GM13976 (cell line): ENCODE measurements at places on chromosomes 4 and X.

GRCh38 chr4:78928835-78929234 lies 10.4 kb downstream of the PAQR3 start:
- DNase-seq: no peak

DNA sequence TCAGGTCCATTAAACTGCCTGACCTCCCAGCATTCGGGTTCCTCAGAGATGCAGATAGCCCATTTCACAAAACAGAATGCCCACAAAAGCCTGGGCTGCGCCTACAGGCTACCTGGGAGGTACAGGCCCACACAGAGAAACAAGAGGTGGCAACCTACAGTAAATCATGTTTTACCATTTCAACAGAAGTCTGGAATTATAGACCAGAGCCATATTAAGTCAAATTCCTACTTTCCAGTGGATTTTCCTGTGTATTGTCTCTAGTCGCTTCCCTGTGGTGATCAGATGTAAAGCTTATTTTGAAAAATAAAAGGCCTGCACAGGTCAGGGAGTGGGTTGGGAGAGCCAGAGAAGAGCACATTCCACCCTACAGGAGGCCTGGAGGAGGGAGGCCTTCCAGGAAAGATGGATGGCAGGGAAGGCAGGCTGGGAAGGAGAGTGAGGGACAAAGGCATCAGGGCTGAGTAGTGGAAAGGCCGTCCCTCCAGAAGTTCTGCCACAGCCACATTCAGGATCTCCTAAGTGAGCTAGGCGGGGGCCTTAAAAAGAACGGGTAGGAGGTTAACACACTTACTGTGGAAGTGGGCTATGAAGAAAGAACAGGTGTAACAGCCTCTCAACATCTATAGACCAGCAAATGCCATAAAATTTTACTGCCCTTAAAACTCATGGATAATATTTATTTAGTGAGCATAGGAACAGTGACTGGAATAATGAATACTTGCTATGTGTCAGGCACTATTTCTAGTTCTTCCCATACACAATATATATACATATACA lies 19.0 kb upstream of the USO1 start:
- DNase-seq: no peak

GRCh38 chr4:63607169-63607872 lies 801.9 kb downstream of the TECRL start:
- no peak for DNase-seq

DNA sequence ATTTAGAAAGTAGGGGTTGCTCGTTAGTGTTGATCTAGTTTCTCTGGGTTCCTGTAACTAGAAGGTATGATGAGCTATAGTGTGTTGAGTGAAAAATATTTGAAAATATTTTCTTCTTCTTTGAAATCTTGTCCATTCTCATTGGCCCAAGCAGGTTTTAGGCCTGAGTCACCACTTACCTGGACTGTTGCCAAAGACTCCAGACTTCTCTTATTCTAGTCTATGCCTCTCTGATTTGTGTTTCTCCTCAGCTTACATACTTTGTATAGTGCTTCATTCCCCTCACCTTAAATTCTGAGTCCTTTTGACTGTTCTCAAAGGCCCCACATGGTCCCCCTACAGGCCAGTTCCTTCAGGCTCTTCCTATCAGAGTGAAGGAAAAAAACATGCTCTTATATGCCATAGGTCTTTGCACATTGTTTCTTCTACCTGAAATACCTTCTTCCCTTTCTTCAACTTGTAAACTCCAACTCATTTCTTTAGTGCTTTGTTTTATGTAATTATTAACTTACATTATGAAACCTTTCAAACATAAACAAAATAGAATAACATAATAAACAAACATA lies 258.2 kb downstream of the PPP1R2C start:
- DNase-seq: no peak

DNA sequence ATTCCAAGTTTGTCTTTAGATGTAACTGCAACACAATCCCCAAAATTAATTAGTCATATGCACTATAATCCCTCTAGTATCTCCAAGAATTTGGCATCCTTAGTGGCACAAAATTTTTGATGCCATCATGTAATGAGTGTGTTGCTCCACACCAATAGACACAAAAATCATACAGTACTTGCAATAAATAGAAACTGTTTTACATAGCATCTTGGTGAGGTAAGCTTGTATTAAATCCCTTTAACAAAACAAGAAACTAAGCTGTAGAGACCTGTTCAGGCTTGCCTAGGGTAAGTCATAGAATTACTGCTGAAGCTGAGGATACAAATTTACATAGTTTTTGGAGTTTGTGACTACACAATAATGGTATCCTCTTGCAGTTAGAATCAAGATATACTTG lies 64.5 kb upstream of the PRSS12 start:
- DNase-seq: no peak

DNA sequence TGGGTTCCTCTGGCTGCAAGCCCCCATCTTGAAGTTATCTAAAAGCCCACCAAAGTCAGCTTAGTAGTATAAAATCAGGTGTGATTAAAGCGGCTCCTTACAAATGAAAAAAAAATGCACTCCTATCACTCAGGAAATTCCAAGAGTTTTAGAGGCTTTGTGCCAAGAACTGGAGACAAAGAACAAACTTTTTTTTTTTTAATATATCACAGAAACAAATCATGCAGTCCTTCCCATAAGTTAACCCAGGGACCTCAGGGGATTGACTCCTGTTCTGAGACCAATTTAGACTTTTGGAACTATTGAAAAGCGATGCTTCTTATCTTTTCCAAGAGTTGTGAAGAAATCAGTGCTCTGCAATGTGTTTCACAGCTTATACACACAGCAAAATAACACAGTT lies 53.6 kb downstream of the HHIP start:
- no peak for DNase-seq

- DNase-seq: no peak
Observed at GRCh38 chr4:87053176-87053658, 118.4 kb downstream of the AFF1 start.

- DNase-seq: no peak
Observed at GRCh38 chr4:140704964-140705363, 51.2 kb downstream of the TBC1D9 start.

- no peak for DNase-seq
Observed at GRCh38 chrX:28278251-28278650, 297.0 kb upstream of the DCAF8L1 start.

- DNase-seq: no peak
Observed at GRCh38 chrX:129636175-129636681, 18.5 kb downstream of the APLN start.

- DNase-seq: no peak
Observed at GRCh38 chr4:54333657-54334056, 104.6 kb downstream of the PDGFRA start.

DNA sequence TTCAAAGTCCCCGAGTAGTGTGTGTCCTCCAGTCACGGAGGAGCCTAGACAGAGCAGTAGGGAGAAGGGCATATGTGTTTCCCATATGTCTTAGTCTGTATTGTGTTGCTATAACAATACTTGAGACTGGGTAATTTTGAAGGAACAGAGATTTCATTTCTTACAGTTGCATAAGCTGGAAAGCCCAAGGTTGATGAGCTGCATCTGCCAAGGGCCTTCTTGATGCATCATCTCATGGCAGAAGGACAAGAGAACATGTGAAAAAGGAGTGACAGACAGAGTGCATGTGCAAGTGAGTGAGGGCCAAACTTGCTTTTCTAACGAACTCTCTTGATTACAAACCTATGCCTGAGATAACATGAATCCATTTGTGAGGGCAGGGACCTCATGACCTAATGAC lies 243.4 kb downstream of the ARHGAP10 start:
- no peak for DNase-seq

GRCh38 chr4:43886196-43886595 lies 562.4 kb downstream of the KCTD8 start:
- no peak for DNase-seq

DNA sequence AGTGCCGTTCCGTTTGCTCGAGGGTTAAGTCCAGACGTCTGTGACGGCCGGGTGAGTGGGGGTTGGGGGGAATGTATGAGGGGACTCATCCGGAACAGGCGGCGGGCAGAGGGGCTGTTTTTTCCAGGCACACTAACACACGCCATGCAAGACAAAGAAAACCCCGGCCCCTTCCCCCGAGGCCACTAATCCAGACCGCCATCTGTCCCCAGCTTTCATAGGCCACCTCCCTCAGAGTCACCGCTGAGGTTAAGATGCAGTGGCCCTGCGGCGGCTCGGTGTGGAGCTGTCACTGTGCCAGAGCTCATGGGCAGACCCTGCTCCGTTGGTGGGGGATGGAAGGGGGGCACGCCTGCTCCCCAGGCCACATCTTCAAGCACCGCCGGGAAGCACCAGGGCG lies 34.1 kb downstream of the SORCS2 start:
- no peak for DNase-seq

DNA sequence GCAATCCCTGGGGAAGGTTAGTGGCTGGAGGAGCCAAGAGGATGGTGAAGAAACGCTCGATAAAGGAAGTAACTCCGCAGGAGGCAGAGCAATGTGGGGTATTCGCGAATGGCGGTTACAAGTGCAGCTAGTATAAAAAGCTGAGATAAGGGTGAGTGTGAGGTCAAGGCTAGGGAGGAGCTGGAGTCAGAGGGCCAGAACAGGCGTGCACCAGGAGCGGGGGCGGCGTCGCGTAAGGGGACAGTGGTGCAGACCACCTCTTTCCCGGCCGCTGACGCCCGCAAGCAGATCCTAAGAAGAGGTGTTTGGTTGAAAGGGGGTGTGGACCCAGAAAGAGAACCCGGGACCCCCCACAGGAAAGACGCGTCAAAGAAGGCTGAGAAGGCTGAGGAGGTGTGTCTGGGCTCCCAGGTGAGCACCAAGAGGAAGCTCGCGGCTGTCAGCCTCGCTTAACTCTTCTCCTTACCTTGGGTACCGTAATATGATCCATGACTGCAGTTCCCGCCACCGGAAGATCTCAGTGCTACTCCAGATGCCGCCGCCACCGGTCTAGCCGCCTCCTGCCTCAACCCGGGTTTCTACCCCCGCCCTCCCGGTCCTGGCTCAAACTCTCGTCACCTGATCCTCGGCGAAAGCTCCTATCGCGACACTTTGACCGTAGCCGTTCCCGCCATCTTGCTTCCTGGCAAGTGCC lies at the start of gene MTMR8:
Gene MTMR8 (minus strand): TSS at position 579 of the 694 bp plus-strand sequence. CDS start 89 bp downstream, at position 490.
- peak; percentile 78 for DNase-seq

GRCh38 chr4:82357640-82358039 lies 16.2 kb downstream of the HNRNPD start:
- no peak for DNase-seq

DNA sequence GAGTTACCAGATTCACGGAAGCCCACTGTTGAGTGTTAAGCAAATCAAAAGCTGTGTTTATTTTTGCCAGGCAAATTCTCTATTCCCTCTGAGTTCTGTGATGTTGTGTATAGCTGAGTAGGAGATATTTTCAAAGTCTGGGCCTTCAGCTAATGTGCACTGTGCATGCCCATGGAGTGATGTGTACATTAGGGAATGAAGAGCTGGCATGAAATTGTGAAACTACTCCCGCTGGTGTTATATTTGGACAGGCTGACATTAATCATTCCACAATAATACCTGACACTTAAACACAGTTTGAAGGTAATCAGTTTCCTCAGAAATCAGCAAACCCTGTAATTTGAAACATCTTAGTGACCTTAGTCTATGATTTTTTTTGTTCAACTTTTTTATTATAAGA lies 88.1 kb upstream of the MBNL3 start:
- DNase-seq: no peak

DNA sequence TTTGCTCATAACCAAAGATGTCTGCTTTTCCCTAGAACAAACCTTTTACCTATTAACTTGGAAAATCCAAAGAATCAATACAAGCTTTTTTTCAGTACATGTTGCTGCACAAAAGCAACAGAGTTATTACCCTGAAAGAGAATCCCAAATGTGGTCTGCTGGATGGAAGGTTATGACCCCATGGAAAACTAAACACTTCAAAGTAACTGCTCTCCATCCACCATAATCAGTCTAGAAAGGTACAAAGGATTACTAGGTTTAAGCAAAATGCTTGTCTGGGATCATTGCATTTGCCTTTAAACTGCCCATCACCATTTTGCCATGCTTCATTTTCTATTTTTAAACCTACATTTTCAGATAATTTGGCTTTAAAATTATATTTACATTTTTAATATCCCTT lies 11.7 kb downstream of the MMRN1 start:
- no peak for DNase-seq

DNA sequence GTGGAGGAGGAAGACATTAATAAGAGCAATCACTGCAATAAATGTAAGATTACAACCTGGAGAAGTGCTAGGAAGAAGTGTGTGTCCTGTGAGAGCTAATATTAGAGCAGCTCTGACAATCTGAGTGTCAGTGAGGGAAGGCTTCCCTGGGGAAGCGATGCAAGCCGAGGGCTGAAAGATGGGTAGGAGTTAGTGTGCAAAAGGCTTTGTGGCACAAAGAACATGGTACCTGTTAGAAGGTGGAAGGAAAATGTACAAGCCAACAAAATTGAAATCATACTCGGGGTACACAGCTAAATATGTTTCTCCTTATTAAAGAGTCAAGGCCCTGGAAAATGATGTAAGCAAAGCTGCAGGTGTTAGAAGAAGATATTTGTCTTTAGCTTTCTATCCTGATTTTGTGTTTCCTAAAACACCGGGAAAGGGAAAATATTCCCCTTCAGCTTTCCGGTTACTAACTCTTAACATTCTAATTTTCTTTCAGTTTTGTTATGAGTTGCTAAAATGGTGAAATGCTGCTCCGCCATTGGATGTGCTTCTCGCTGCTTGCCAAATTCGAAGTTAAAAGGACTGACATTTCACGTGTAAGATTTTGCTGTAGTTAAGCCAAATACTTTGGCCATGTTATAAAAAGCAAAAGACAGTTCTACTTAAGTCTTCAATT lies 808 bp downstream of the THAP6 start:
- no peak for DNase-seq

DNA sequence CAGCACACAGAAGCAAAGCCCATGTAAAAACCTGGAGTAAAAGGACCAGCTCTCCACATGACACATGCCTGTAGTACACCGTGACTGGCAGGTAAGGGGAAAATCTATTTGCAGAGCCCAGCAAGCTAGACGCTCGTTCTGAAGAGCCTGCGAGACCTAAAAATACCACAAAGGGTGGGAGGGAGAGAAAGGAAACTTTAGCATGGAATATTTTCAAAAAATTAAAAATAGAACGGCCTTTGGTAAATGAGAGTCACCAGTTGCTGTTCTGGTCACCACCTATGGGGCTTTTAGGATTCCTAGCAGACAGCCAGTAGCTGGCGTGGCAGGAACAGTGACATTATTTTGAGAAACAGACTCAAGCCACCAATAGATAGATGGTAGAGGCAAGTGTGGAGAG lies 115.5 kb downstream of the MID1IP1 start:
- no peak for DNase-seq

- peak; percentile 80 for DNase-seq
Observed at GRCh38 chr4:24488399-24489164, 95.8 kb downstream of the DHX15 start.

DNA sequence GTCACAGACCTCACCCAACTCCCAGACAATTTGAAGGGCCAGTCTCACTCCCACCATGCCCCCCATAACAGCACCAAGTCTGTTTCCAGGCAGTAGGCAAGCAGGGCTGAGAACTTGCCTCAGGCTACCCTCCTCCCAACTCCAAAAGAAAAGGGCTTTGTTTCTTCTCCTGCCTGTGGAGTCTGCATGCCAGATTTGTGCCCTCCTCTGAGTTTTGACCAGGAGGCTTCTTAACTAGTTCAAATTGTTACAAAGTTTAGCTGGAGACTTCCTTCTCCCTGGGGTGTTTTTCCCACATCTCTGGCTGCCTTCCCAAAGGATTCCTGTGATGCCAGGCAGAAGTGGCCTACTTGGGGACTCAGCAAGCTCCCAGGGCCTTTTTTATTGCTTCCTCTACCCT lies 29.6 kb downstream of the PBDC1 start:
- DNase-seq: no peak

GRCh38 chr4:5883916-5884315 lies 9.0 kb downstream of the CRMP1 start:
- no peak for DNase-seq

- DNase-seq: no peak
Observed at GRCh38 chrX:113400193-113400704, 559.6 kb upstream of the AMOT start.
